ENCODE measurements at places on chromosomes 7 and 10.

DNA sequence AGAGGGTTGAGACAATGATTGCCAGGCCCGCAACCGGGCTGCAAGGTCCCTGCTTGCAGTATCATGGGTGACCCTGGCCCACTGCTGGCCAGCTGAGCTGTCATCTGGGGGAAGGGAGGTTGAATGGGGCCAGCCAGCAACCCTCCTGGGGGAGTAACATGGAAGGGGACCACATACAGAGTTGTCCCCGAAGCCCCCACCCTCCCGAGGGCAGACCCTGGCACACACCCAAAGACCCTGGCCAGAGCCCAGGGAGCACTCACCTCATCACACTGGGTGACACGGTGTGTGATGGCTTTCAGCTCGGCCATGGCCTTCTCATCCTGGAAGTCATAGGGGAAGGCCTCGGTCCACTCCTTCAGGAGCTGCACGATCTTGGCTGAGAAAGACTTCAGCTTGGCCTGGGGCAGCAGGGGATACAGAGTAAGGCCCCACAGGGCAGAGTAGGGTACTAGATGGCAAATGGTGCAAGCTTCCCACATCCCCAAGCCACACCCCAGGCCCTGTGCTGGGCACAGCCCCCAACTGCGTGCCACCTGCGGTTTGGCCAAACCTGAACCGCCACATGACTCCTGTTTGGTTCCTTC is 63.4 kb downstream of the CSGALNACT2 start:
- no peak for DNase-seq

DNA sequence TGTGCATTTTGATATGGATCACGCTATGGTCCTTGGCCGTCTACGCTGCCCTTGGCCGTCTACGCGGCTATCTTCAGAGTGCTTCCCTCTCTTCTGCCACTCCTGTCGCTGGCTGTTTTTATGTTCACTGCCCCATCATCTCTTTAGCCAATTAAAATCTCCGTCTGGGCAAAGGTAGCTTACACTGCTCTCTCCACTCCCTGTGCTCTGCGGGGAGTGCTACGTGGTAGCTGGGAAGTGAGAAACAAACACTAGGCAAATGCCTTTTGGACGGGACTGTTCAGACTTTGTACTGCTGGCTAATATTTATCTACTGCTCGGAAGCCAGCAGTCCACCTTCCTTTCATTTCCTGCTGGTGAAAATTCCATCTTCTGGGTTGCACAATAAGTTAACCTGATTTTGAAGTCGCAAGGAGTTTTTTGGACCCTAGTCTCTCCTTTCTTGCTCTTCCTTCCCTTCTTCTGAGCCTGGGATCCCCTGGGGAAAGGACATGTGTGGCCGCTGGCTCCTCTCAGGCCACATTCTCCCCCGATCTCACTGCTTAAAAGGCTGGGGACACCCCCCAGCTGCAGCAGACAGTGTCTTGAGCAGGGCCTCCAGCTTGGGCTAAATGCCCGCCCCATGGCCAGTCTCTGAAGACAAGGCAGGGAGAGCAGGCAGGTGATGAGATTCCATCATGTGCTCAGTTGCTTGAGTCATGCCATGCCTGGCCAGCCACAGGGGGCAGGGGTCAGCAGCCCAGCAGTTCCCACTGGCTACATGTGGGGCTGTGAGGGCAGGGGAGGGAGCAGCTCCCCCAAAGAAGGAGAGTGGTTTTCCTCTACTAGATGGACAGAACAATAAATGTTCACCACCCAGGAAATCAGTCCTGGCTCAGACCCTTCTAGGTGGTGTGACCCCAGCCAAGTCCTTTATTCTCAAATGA is 25.5 kb upstream of the RBM33 start:
- no peak for DNase-seq

GRCh38 chr10:122474131-122474818 is 12.9 kb downstream of the HTRA1 start:
- DNase-seq, result no peak

GRCh38 chr10:15585303-15585715 is 134.4 kb downstream of the ITGA8 start:
- no peak for DNase-seq

DNA sequence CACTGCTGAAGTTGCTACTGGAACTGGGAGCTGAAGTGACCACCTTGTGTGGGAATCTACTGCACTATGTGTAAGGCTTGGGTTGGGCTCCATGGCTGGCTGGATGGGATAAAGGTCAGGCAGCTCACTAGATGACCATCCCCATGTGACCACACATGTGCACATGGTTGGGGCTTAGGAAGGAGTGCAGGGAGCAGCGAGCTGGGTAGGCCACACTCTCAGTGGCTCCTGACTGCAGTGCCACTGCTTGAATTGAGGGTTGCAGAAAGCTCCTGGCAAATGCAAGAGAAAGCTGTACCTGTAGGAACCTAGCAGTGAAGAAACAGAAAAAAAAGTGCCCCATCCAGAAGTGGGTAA is 47.5 kb upstream of the AMPH start:
- no peak for DNase-seq

GRCh38 chr7:31192986-31193385 is 140.9 kb downstream of the ADCYAP1R1 start:
- no peak for DNase-seq

DNA sequence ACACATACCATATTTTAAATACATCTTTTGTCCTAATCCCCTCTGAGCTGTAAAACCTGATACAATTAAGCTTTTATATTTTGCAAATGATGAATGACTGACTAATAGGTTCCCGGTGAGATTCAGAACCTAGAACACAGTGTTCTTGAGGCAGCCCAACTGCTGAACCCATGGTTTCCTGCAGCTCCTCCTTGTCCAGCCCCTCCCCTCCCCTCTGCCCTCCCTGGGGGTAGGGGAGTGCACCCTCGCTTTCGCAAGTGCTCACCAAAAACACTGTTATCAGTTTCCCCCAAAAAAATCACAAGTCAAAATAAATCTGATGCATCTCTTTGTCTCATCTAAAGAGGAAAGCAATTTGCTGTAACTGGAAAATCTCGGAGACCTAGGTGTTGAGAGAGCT is 602.8 kb downstream of the KCNMA1 start:
- DNase-seq, result no peak

- no peak for DNase-seq
Observed at GRCh38 chr10:88754287-88754686, 5.5 kb upstream of the LIPN start.

GRCh38 chr7:22979861-22980260 is 34.1 kb downstream of the HYCC1 start:
- DNase-seq, result no peak

GRCh38 chr7:127578036-127578684 is 7.2 kb downstream of the GCC1 start:
- DNase-seq, result no peak

GRCh38 chr7:98687111-98687751 is 70.1 kb downstream of the NPTX2 start:
- no peak for DNase-seq

GRCh38 chr7:86600506-86601290 is 43.0 kb upstream of the GRM3 start:
- no peak for DNase-seq
